Activated naive CD4-positive, alpha-beta T cell (primary cell): ENCODE measurements at places on chromosomes 1 and 21.

- no peak for DNase-seq
Observed at GRCh38 chr1:192477630-192478029, 97.9 kb upstream of the RGS1 start.

DNA sequence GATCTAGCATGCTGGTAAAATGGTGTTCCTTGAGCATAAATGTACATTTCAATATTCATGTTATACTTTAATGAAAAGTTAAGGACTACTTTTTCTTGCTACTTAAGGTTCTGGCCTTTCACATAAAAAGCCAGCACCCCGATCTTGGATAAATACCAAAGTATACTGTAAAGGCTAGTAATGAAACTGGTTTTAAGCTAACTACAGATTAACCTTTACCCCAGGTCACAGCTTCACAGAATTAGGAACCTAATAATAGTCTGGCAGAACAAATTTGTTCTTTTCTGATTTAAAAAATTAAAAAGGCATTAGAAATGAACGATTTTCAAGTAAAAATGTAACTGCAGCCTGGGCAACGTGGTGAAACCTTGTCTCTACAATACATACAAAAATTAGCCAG, 23.5 kb downstream of the DIPK1A start:
- no peak for DNase-seq

- DNase-seq = no peak
Observed at GRCh38 chr1:160081261-160081936, at the start of gene KCNJ9. KCNJ9 (plus strand) TSS chr1:160081538; CDS start chr1:160084031, 2,493 bp downstream.

DNA sequence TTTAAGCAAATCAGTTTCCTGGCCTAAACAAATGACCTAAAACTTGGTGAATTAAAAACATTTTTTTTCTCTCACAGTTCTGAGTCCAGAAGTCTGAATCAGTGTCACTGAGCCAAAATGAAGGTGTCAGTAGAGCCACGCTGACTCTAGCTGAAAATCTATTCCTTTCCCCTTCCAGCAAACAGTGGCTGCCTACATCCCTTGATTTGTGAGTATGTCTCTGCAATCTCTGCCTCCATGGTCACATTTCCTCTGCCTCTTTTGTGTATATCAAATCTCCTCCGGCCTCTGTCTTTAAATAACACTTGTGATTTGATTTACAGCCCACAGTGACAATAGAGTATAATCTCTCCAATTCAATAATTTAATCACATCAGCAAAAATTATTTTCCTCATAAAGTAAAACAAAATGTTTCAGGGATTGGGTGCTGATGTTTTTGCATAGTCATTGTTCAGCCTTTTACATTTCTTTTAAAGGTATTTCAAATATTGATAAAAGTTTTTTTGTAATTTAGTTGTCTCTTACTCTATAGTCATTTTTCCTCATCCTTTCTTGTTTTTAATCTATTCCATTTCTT, 1715.4 kb downstream of the BRINP3 start:
- no peak for DNase-seq

DNA sequence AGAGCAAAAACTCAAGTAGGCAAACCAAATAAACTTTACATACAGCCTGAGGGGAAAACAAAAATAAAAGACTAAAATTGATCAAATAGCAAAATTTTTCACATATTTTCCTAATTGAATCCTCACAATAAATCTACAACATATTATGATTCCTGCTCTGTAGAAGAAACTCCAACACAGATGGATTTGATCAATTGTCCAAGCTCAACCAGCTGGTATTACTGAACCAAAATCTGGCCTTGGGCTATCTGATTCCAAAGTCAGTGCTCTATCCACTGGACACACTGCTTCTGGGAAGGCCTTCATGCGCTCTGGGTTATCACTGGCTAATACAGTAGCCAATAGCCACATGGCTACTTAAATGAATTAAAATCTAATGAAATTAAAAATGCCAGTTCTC, 39.3 kb downstream of the PCNX2 start:
- no peak for DNase-seq

DNA sequence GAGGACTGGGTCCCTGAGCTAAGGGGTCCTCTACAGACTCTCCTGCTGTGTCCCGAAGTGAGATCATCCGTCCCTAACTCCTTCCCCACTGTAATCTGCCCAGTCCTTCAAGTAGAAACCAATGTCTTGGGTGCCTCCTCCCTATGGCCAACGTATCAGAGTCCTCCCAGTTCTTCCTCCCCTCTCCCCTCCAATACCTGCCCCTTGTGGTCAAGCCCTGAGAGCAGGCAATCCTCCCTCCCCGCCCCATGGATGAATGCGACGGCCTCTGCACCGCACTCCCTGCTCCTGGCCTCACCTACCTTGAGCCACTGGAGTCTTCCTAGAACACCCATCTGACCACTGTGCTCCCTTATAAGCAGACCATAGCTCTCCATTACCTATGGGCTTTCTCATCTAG, 31.1 kb downstream of the HTR6 start:
- DNase-seq = no peak

GRCh38 chr1:228226956-228227791, 19.3 kb downstream of the OBSCN start:
- no peak for DNase-seq

- no peak for DNase-seq
Observed at GRCh38 chr1:112092656-112093371, 103.3 kb upstream of the KCND3 start.
